IMR-90 (cell line): ENCODE measurements at places on chromosomes 3 and 15.

DNA sequence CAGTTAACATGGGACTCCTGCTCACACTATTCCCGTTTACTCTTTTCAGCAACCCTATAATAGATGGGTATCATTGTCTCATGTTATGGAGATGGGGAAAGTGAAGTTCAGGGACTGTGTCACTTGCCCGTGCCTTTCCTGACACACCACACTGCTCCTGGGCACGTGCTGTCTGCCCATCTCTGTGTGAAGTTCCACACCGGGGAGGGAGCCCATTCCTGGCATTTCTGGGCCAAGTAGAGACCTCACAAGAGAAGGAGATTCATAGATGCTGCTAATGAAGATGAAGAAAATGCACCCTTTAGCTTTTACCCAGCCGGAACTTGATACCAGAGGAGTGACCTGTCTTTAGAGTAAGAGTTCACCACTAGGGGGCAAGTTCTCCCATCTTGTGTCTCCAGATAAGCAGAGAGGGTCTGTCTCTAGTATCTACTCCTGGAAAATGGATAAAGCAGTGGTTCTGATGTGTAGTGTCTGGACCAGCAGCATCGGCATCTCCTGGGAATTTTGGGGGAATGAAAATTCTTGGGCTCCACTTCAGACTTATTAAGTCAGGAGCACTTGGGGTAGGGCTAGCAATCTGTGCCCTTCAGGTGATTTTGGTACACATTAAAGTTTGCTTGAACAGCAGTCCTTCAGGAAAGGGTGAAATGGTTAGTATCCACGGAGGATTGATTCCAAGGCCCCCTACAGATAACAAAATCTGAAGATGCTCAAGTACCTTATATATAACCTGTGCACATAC, 2.0 kb upstream of the TOPBP1 start:
- peak; percentile 55 for DNase-seq

DNA sequence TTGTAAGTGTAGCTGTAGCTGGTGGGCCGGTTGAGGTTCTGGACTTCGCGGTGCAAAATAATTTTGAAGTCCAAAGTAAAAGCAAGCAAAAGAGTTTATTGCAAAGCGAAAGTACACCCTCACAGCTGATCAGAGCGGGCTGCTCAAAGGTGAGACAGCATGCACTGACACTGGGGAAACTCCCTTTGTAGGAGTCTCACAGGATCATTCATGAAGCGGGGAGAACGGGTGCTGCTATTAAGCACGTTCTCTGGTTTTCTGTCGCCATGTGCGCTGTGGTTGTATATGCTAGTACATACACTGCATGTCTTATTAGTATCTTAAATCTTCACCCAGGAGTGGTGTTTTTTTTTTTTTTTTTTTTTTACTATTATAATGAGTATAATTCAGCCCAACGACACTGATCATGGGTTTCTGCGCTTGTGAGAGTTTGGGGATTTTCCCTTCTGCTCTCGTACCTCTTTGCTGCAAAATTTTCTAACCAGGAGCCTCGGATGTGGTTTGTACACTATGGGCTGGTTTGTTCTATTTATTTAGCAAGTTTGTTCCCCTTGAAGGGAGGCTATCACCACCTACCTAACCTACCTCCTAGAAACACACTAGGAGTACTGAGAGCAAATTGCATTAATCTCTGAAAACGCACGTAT, 1.4 kb upstream of the AP4E1 start:
- peak; percentile 4 for DNase-seq

- peak; percentile 62 for DNase-seq
Observed at GRCh38 chr15:63856711-63857460, 23.1 kb upstream of the HERC1 start.

DNA sequence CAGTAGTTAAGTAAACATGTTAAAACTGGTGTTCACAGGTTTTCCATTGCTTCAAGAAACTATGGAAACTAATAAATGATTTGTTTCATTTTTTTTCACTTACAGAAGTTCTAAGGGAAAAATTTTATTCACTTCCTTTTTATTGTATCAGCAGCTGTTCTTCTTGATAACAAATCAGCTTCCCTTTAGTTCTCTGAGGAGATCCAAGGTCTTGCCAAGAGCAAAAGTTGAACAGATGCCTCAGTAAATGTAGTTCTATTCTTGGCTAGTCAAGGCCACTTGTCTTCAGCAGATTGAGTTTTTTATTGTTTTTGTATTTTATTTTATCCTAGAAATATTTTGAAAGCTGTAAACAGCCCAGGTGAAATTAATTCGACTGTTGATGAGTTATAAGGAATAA, 41.8 kb downstream of the KCNH8 start:
- no peak for DNase-seq

DNA sequence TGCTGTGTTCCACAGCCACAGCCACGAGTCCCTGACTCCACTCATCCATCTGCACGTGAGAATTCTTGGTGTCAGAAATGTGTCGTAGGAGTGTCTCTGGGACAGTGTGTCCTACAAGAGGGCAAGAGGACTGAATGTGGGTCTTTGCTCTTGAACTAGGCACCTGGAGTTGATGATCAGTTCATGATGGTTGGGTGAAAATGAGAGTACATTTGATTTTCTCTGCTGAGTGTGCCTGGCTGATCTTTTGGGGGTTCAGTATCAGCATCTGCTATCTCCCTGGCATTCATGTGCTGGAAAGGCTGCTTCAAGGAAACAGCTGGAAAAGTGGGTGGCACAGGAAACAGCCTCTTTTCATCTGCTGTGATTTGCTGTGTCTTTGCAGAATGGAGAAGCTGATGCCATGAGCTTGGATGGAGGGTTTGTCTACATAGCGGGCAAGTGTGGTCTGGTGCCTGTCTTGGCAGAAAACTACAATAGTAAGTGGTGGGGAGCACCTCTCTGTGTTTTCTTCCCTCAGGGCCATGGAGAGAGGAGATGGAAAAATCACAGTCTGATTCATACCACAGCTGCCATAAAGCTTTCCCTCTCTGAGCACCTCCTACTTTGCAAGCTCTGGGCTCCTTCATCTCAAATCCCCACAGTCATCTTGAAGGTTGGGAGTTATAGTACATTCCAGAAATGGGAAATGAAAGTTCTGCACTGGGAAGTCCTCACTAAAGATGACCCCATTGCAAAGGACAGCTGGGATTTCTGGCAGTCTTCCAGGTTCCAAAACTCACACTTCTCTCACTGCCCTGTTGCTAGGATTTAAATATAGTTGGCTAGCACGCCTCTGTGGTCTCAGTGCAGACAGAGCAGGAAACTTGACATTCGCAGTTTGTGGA, 17.8 kb downstream of the TF start:
- DNase-seq = no peak

DNA sequence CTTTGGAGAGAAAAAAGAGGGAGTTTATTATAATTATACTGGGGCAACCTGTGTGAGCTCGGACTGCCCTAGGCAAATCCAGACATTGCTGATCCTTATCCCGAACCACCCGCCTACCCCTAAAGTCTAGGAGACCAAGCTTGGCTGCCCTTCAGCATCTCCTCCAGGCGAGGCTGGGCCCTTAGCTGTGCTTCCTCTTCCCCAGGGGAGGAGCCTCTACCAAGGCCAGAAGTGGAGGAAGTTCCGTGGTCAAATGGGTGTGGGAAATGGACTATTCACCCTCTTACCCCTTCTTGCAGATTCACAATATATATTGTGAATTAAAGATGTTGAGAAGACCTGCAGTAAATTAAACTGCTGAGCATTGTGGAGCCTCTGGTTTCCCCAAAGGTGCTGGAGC, 158.3 kb upstream of the HES1 start:
- no peak for DNase-seq

DNA sequence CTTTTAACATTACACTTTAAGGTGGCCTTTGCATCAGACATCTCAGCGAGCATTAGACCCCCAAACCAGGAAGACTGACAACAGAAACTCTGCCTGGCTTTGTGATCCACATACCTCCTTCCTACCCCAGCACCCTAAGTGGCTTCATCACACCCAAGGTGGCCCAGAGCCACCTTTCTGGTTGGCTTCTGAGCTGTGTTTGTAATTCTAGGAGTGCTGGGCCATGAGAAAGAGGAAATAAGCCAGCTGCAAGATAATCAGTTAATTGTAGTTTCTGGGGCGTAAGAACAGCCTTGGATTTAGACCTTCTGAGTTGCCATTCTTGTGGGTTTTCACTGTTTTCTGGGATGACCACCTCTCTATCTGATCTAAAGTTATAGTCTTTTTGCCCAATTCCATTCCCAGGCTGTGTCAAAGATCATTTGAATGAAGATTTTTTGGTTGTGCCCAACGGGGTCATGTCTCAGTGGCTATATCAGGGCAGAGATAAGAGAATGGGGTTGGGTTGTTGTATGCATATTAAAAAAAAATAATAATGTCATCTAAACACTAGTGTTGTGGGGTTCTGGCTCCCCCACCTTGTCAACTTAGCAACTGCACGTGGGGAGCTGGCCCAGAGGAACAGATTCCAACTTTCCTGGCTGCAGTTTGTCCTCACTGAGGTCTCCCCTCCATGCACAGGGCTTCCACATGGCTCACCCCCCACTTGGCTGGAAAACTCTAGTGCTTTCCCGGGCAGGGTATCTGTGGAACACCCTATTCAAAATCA, 234.8 kb upstream of the WNT5A start:
- peak; percentile 51 for DNase-seq

- DNase-seq = peak; percentile 92
Observed at GRCh38 chr3:106688464-106688863, 688.8 kb upstream of the CCDC54 start.

DNA sequence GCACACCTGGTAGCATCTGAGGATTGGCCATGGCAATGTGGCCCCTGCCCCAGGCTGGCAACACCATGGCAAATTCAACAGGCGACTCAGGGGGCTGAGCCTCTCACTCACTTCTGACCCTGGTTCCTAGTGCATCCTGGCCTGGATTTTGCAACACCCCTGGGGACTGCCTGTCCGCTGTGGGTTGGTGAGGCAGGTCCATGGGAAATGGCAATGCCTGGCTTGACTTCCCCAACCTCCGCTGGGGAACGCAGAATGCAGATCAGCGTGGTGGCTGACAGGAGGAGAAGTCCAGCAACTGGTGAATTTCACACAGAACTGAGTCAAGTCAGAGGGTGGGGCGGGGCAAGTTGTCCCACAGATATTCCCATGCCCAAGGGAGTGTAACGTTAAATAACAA, 3.9 kb upstream of the PSTPIP1 start:
- DNase-seq = no peak

GRCh38 chr3:124168271-124168670, 176.3 kb upstream of the ROPN1 start:
- DNase-seq = peak; percentile 33

DNA sequence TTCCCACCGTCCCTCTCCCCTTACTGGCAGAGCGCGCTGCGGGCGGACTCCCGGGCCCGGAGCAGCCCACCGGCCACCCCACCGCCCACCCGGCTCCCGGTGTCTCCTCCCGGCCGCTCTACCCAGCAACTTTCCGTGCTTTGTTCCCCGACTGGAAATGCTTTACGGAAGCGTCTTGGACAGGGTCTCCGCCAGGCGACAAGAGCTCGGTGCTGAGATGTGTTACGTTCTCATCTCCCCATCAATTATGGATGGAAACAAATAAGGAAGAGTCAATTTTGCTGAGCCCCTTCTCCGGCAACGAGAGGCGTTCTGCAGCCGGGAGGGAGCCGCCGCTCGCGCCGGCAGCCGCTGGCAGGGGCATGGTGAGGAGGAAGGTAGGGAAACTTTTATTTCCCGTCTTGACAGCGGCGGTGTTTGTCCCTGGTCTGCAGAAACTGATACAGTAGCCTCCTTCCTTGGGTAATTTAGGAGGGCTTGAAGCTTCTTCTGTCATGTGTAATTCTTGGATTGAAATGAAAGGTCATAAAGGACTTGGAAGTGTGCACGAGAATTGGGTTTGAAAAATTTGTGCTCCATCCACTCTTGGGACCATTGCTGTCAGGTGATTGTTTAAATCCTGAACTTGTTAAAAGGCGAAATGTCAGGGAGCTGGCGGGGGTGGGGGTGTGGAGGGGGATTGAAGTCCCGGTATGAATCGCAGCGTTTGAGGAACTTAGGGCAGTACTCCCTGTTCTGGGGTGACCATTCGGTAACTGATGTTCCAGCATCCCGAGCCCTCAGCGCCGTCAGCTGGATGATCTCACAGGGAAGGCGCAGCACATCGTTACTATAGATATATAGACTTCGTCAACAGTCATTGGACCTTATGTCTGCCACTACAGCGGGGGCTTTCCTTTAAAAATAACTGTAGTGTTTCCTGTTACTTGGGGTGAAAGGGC, 1.5 kb downstream of the SEMA6D start:
- peak; percentile 54 for DNase-seq

DNA sequence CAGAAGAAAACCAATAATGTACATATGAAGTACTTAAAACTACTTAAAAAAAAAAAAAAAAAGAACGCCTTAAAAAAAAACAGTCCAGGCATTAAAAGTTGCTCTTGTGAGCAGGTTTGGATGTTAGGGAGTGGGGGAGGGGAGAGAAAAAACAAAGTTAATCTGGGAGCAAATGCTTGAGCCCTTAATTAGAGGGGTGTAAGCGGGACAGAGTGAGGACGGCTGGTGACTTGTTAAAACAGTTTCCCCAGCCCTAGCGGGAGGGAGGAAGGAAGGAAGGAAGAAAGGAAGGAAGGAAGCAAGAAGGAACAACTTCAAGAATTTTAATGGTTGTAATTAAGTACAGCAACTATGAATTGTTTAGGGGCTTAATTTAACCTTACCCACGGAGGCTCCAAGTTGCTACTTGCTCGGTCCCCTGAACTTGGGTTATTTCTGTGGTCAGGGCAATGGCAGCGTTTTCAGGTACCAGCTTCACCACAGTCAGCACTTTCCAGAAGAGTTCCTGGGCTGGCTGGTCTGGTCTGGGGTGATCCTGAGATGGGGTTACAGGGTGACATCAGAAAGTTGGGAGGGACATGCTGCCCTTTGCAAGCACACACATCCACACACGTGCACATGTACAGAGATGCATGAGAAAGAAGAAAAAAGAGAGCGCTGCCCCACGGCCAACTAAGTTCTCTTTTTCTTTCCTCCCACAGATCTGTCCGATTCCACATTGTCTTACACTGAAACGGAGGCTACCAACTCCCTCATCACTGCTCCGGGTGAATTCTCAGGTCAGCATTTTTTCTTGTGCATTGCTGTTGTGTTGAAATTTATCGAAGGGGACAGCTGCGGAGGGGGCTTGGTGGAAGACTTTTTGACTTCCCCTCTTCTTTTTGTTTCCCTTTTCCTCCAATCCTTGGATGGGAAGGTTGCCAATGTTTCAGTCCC, 14.0 kb downstream of the SMAD6 start:
- DNase-seq = no peak

DNA sequence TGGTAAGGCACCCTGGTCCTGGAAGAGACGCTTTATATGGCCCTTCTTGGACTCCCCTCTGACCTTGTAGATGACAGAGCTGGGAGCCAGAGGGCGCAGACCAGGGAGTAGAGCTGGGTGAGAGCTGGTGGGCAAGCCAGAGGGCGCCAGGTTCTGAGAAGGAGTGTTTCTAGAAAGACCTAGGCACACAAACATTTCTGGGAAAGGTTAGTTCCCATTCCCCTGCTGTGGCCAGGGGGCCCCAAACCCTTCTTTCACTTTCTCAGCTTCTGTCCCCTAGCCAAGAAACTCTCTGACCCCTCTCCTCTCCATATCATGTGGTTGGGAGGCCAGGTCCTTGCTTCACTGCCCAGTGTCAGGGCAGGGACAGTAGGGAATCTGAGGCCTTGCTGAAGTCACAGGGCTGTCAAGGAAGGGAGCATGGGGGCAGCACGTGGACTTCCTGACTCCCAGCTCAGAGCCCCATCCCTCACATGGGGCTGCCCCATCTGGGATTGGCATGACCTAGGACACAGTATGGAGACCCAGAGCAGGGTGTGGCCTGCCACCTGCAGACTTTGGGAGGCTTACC, 3.6 kb downstream of the HEMK1 start:
- no peak for DNase-seq
